ENCODE measurements at places on chromosomes 5 and 9. TPM values are rescaled to one million over a fixed set of nuclear protein-coding genes. Genes with fewer than 3 reads are reported as not detected.

DNA sequence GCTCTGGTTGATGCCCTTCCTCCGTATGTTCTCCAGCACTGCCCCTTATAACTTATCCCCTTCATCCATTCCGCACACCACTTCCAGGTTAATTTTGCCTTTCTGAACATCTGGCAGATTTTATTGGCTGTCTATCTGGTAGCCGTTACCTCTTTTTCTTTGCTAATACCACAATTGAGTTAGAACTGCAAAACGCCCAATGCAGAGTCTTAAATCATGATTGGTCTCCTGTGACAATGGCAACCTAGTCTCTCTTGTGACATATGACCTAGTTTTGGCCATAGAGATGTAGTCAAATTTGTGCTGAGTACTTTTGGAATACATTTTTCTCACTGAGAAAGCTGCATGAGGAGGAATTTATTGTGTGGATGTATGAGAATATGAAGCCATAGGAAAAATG lies 365.7 kb upstream of the PRR16 start:
- DNase-seq = no peak

GRCh38 chr9:33272061-33272460 lies 7.2 kb downstream of the CHMP5 start:
- DNase-seq = no peak

The C5orf15 gene
- 12.6 TPM for total RNA-seq

GRCh38 chr9:91770229-91770628 lies 179.8 kb downstream of the ROR2 start:
- DNase-seq = no peak

GRCh38 chr5:11037080-11037479 lies 276.0 kb upstream of the DAP start:
- DNase-seq = no peak

GRCh38 chr9:115063058-115063845 lies 54.7 kb downstream of the TNC start:
- no peak for DNase-seq

- DNase-seq = no peak
Observed at GRCh38 chr9:115328228-115328627, 210.3 kb upstream of the TNC start.

The MCTP1 gene
- total RNA-seq = not detected

DNA sequence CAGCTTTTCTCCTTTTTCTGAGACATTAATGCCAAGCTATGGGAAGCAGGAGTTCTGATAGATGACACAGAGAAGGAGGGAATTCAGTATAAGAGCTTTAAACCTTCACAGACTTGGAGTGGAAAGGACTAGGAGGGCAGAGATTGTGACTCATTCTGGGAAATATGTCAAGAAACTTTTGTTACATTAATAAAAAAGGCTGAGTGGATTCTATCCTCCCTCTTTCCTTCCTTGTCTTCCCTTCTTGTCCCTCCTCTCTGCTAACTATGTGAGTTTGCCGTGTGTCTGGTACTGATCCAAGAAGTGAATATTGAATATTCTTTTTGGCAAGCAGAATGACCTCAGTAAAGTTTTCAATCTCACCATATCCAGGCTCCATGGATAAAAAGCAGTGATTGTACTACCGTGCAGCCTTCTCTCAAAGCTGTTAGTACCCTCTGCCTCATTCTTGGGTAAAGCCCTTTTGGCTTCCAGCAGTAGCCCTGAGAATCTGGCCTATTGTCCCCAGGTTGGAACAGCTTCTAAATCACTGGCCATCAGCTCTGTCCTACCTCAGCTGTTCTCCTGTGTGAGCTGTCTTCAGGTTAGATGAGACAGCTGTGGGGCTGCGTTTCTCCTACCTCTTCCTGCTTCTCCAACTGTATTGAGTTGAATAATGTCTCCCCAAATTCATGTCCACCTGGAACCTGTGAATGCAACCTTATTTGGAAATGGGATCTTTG lies 73.9 kb downstream of the ATG10 start:
- DNase-seq = no peak

GRCh38 chr5:142888469-142889085 lies 118.4 kb downstream of the ARHGAP26 start:
- DNase-seq = no peak

DNA sequence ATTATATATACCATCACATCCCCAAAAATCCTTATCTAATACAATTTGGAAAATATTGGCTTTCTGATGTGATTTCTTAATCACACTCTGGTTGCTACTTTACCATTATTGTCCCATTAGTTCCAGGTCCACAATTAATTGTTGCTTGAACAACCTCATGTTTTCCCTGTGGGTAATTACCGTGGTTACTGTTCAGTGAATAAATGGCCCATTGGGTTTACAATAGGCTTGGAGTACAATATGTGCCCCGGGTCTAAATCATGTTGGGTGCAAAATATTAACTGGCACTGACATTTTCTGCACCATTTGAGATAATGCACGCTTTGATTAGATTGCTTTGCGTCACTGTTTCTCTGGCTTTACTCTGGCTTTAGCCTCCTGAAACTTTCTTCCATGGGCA lies 163.7 kb downstream of the GABBR2 start:
- DNase-seq = no peak

The SLC27A6 gene
- not detected for total RNA-seq

DNA sequence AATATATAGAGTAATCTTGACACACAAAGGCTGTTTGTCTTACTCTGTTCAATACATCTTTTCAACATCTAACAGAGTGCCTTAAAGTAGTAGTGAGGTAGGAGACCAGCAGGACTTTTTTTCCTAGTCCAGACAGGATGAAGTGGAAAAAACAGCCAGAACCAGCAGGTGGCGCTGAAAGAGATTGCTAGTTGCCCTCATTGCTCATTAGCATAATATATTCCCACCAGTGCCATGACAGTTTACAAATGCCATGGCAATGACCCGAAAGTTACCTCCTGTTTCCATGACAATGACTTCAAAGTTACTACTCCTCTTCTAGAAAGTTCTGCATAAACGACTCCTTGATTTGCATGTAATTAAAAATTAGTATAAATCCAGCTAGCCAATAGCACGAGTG lies 387.4 kb downstream of the ACTL7B start:
- no peak for DNase-seq

DNA sequence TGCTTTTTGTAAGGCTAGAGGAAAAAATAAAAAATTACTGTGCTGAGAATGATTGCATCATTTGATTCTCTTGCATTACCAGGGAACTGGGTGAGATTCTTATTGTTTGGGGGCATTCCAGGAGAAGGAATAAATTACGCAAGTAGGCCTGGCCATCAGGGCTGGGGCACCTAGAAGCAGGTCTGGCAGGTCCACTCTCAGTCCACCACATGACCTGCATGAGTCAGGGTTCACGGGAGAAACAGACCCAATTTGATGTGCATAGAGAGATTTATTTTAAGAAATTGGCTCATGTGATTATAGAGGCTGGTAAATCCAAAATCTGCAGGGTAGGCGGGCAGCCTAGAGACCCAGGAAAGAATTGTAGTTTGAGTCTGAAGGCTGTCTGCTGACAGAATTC lies 59.6 kb downstream of the ZNF622 start:
- no peak for DNase-seq

DNA sequence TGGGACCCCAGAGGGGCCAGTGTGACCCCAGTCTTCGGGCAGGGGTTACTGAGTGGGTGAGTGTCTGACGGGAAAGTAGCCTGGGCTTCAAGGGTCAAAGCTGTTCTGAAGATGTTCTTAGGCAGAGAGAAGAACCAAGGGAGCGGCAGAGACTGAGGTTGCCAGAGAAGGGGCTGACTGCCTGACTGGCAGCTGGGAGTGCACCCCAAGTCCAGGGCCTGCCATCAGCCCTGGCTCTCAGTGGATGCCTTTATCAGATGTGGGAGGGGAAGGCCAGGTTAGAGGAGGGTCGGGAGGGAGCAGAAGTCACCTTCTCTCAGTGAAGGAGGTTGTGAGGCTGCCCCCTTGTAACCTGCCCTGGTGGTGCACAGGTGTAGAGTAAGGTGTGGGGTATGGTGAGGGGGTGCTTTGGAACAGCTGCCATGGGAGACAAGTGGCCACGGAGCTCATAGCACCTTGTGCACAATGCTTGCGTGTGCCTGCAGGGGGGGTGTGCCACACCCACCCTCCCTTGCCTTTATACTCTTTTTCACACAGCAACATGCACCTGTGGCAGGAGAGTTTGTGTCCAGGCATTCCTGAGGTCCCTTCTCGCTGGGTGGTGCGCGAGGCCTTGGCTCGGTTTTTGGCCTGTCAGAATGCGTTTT lies 18.9 kb downstream of the RALGPS1 start:
- DNase-seq = no peak

GRCh38 chr9:14440062-14440461 lies 126.1 kb upstream of the NFIB start:
- no peak for DNase-seq

The GMCL2 gene
- not detected for total RNA-seq

DNA sequence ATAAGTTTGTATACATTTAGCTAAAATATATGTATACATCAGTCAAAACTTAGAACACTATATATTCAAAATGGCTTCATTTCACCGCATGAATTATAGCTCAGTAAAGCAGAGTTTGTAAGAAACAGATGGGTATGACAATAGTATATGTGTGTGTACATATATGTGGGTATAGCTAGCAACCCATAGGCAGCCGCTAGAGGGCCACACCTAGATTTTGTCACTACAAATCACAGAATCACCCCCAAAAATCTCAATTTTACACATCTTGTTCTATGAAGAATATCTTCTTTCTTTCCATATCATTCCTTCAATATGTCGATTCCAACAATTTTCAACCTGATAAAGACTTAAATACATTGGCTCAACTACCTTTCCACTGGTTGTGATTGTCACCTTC lies 357.8 kb upstream of the CCNG1 start:
- DNase-seq = no peak

The GPSM1 gene
- 9.7 TPM for total RNA-seq

The ADAMTS12 gene
- 0.03 TPM for total RNA-seq

DNA sequence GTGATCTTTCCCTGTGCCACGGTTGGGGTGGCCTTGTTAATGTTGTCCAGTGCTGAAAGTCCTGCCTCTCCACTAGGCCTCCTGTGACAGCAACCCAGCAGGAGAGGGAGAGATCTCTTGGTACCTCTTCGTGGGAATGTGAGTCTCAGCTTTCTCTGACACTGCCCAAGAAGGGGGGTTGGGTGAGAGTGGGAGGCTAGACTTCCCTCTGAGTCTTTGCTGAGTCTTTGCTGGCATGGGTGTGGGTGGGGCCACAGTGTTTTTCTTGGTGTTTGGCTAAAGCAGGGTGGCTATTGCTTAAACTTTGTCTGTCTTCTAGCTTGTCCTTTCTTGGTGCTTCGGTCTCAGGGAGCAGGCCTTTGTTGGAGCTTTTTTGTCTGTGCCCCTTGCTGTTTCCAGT lies 145.6 kb downstream of the GNA14 start:
- DNase-seq = no peak

DNA sequence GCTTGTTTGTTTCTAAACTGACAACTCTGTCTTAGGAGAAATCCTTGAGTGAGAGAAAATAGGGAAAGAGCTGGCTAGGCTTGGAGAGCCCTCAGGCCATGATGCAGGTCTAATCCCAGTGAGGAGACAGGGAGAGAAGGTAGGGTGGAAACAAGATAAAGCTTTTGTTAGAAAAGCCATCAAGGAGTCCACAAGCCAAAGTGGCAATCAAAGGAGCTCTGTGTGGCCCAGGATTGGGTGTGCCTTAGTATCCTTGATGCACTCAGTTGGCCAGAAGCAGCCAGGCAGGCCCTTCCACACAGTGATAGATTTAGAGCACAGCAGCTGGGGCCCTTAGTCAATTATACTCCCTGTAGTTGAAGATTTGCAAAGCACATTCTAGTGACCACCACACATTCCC lies 73.9 kb downstream of the ALDH7A1 start:
- no peak for DNase-seq

DNA sequence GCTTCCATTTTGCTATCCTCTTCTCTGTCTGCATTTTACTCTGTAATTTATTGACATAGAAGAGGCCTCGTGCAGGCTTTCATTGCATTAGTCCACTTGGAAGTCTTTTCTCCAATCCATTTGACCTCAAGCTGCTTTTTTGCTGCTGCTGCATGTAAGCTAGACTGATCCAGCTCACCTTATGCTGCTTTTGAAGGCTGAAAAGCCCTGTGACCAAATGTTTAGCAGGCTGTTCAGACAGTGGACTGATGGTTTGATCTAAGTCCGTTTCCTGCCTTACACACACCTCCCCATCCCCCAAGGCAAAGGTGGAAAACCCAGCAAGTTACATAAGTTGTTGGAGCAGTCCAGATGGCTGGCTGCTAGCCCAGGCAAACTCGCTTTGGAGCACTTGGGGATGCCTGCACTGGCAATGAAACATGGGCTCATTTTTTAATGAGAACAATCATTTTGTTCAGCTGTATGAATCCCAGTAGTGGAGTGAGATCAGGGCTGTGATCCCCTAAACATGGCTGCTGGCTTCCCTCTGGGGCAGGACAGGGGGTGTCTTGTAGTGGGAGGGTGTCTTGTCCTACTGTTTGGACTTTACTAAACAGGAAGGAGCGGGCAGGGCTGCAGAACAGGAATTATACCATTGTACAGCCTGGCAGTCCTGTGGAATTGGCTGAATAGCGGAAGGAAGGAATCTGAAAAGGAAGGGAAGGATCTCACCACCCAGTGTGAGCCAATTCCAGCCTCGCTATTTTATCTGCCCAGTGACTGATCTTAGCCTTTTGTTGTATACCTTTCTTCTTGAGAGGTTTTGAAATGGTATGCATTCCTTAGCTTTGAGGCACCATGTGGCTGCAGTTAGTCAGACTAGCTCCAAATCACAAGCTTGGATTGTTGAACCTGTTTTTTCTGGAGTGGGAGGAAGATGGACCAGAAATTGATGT lies 212.0 kb downstream of the ARHGAP26 start:
- DNase-seq = no peak

DNA sequence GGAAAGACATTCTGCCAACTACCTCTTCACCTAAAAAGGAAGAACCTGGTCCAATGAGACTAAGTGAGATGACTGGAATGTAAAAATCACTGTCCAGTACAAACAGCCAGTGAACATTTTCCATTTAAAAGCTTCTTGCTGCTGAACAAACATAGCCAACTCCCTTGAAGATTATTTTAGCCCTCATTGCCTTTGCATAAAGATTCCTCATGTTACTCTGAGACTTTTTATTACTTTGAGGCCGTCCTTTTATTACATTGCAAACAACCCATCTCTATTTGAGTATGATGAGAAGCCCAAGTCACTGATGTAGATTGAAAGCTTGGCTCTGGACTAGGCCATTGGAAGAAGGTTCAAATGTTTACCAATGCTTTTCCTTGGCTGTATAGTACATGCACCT lies 649.8 kb downstream of the CETN3 start:
- no peak for DNase-seq

DNA sequence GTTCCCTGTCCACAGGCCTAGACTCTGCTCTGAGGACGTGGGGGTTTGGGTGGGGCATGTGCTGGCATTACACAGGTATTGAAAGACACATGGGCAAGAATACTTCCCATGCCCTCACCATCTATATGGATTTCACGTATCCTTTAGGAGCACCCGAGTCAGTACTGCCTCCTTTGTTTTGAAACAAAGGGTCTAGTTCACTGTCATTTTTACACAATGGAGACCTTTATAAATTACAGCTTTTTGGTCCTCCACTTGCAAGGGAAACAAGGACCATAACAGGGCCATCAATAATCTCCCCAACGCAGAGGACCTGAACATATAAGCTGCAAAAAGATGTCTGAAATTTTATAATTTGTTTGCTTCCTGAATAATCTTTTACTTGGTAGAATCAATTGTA lies 24.9 kb upstream of the CRHBP start:
- no peak for DNase-seq

The RNF208 gene
- 1.6 TPM for total RNA-seq

The PDE8B gene
- 0.66 TPM for total RNA-seq

All from T-cell (primary cell).